Heart right ventricle (tissue), 16 donors: ENCODE measurements at places on chromosomes 11 and 22. TPM values are rescaled to one million over a fixed set of nuclear protein-coding genes. Genes with fewer than 3 reads are reported as not detected.

GRCh38 chr11:123301013-123301591 is 106.1 kb upstream of the CLMP start:
- DNase-seq = no peak

C11orf86 gene
- not detected for total RNA-seq

DNA sequence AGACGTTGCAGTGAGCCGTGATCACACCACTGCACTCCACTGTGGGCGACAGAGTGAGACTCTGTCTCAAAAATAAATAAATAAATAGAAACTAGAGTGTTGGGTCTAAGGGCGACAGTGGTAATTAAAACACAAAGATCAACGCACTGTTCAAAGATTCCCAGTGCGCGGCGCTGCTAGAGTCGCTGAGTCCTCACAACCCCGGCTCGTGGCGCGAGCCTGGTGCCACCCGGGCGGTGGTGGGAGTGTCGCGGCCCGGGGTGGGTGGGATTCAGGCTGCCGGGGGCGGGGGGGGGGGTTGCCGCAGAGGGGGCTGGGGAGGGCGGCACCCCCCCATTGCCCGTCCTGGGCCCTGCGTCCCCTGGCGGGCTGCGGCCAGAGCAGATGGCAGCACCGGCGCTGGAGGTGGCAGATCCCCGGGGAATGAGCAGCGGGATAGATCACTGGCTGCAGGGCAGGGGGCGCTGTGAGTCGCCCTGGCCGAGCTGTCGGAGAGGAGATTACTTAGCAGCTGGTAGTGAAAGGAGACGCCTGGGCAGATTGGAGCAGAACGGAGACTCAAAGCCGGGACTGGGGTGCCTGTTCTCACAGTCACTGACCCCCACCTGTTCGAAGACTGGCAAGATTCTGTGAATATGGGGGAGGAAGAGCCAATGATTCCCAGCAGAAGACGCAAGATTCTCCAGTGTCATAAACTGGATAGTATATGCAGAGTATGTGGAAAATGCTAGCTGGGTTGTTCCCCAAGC is 30.2 kb upstream of the APOBEC3A start:
- peak; percentile 77 for DNase-seq

- no peak for DNase-seq
Observed at GRCh38 chr11:59158206-59159068, 13.5 kb upstream of the DTX4 start.

GRCh38 chr11:19800714-19801519 is 88.3 kb downstream of the NAV2 start:
- no peak for DNase-seq
